ENCODE measurements at places on chromosomes 13 and 19. TPM values are rescaled to one million over a fixed set of nuclear protein-coding genes. Genes with fewer than 3 reads are reported as not detected.

- no peak for DNase-seq
These were observed 57.4 kb downstream of the RUBCNL start for GRCh38 chr13:46329624-46330023.

SBK2 gene
- total RNA-seq = 3.5 TPM

KLF16 gene
- 26.7 TPM for total RNA-seq

DNA sequence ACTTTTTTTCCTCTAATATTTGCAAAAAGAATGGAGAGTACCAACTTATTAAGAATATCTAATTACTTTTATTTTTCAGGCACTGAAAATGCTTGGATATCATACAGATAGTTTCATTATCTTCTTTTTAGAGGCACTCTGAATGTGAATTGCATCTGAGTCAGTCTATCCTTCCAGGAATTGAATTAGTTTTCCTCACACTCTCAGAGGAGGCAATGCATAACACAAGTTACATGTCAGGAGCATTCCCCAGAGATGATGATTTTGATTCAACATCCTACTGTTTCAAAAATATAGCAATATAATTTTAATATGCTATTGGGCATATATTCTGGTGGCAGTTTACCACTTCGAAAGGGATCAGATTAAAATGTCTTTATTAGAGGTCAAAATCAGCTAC lies 1315.4 kb downstream of the PCDH9 start:
- DNase-seq = no peak

ZNF730 gene
- 2.7 TPM for total RNA-seq

SPINT2 gene
- 1,161 TPM for total RNA-seq

DNA sequence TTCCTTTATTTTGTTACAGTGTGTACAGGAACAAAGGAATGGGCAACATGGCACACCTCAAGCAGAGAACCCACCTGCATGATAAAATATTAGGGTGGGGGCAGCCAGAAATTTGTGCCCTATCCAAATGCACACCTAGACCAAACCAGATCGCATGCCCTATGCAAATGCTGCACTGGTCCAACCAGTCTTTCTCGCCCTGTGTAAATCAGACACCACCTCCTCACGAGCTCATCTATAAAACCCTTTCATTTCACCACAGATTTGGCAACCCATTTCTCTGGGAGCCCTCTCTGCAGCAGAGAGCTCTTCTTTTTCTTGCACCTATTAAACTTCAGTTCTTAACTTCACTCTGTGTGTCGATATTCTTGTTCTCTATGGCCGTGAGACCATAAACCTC lies 1559.2 kb downstream of the SLITRK1 start:
- no peak for DNase-seq

DNA sequence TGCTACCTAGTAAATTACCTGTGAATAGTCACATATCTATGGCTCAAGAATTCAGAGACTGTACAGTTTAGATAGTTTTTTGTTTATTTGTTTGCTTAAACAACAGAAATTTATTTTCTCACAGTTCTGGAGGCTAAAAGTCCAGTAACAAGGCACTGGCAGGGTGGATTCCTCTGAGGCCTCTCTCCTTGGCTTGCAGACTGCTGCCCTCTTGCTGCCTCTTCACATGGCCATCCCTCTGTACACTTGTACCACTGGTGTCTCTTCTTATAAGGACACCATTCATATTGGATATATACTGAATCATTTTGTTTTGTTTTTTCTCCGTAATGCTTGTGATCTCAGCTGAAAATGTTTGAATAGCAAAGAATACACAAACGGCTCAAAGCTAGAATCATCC lies 56.4 kb upstream of the MIR17HG start:
- DNase-seq = no peak

LGALS4 gene
- 2.2 TPM for total RNA-seq

- DNase-seq = no peak
These were observed 112.7 kb downstream of the OLFM4 start for GRCh38 chr13:53141336-53141735.

DNA sequence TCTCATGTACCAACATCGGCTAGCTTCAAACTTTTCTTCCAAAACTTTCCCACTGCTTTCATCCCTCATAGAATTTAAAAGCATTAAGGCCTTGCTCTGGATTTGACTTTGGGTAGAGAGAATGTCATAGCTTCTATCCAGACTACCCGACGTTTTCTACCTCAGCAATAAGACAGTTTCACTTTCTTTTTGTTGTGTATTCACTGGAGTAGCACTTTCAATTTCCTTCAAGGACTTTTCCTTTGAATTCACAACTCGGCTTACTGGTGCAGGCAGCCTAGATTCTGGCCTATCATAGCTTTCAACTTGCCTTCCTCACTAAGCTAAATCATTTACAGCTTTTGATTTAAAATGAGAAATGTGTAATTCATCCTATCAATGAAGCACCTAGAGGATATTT lies 420.4 kb upstream of the GPC6 start:
- no peak for DNase-seq

DNA sequence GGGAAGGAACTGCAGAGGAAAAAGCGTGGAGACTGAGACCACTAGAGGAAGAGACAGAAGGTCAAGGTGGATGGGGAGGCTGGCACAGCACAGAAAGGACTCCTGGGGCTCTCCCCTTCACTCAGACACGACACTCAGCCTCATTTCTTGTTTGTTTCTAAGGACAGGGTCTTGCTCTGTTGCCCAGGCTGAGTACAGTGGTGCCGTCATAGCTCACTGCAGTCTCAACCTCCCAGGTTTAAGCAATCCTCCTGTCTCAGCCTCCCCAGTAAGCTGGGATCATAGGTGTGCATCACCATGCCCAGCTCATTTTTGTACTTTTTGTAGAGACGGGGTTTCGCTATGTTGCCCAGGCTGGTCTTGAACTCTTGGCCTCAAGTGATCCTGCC lies 11.4 kb upstream of the SEMA6B start:
- DNase-seq = no peak

GRCh38 chr13:104372095-104372655 lies 1306.0 kb upstream of the SLC10A2 start:
- no peak for DNase-seq

DNA sequence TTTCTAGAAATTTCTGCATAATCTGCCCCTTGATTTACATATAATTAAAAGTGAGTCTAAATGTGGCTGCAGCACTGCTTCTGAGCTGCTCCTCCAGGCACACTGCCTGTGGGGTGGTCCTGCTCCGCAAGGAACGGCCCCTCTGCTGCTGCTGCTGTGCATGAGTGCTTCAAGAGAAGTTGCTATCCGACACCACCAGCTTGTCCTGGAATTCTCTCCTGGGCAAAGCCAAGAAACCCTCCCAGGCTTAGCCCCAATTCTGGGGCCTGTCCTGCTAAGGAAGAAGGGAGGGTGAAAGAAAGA lies 7.5 kb upstream of the PDCD5 start:
- DNase-seq = no peak

SBK3 gene
- total RNA-seq = 41.4 TPM

DNA sequence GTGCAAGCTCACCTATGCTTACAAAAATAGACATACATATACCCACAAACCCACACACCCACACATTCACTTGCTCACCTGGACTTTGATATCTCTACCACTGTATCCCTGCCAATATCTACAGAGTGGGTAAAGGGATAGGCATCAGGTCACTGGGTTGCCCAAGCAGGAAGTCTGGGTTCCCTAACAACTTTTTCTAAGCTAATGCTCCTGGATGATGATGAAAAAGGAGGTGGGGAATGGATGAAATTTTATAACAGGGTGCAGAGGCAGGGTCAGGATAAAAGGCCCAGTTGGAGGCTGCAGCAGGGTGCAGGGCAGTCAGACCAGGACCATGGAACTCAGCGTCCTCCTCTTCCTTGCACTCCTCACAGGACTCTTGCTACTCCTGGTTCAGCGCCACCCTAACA lies at the start of gene CYP2B6:
Gene CYP2B6, plus strand, starts transcription at position 311 of the 410 bp plus-strand sequence. Its CDS starts 24 bp downstream, at position 335.
- no peak for DNase-seq

DNA sequence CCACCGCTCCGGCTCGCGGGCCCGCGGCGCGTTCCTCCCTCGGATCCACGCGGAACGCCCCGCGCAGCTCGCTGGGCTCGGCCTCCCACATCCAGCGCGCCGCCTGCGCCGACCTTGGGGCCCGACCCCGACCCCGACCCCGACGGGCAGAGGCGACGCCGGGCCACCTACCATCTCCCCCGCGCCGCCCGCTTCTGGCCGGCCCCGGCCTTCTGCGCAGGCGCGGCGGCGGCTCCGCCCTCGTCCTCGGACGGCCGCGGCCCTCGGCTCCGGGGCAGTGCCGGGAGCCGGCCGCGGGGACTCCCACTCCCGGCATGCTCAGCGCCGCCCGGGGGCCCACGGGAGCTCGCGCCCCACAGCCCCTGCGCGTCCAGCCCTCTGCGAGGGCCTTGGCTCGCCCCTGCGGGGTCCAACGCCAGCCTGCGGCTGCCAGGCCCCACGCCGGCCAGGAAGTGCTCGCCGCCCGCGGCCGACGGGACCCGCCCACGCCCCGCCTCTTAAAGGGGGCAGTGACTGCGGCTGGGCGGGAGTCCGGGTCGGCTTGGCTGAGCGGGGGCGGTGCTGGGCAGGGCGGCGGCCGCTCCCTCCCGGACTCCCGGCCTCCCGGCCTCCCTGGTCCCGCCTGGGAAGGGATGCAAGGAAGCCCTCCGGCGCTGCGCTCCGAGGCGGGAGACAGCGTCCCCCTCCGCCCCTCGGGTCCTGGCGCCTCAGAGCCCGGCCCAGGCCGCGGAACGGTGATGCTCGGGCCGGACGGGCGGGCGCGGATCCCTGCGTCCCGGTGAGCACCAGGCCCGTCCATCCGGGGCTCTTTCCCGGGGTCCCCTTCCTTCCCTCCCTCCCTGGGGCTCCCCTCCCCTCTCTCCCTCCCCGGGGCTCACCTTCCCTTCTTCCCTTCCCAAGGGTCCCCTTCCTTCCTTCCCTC lies at the start of gene DCUN1D2:
Gene DCUN1D2, minus strand, starts transcription at position 216 of the 922 bp plus-strand sequence. Its CDS starts 42 bp downstream, at position 174.
- peak; percentile 76 for DNase-seq

RHPN2 gene
- total RNA-seq = 21.3 TPM

DNA sequence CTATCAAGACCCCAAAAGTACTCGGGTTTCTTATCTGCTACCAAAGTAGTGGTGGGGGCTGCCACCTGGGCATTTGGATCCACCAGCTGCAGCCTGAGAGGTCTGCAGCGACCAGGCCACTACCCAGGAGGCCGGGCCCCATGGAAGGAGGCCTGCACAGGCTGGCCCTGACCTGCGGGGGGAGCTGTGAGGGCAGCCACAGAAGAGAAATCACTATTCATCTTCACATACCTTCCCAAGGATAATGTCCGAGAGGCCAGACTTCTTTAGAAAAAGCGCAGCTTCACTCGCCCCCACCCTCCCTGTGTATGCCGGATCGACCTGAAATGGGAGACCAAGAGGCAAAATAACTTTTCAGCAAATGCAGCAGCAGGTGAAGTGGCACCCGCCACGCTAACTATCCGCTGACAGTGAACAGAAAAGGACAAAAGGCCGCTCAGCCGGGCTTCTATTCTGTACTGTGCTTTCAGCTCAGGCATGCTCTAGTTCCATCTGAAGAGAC lies 30.1 kb downstream of the EPS15L1 start:
- DNase-seq = no peak

Measured in PC-9 (cell line).